ENCODE measurements at places on chromosomes 2 and 18.
A peak's percentile ranks its signal among the peaks of the same experiment; 100 is the strongest.

DNA sequence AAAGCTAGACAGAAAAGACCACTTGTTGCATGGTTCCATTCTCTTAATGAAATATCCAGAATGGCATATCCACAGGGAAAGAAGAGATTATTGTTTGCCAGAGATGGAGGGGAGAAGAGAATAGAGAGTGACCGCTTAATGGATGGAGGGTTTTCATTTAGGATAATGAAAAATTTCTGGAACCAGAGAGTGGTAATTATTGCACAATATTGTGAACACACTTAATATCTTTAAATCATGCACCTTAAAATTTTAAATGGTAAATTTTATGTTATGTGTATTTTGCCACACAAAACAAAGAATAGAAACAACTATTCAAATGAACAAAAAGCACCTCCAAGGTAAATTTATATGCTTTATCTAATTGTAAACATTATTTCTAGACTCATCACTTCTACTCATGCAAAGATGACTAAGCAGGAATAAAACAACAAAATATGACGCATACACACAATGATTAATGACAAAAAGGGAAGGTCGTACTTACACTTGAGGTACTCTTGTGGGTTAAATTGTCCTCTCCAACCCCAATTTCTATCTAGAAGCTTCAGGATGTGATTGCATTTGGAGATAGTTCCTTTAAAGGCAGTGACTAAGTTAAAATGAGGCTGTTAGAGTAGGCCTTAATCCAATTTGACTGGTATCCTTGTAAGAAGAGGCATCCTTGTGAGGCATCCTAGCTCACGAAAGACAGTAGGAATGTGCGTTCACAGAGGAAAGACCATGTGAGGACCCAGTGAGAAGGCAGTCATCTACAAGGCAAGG, 18.7 kb upstream of the DHRS9 start:
- DNase-seq: no peak

DNA sequence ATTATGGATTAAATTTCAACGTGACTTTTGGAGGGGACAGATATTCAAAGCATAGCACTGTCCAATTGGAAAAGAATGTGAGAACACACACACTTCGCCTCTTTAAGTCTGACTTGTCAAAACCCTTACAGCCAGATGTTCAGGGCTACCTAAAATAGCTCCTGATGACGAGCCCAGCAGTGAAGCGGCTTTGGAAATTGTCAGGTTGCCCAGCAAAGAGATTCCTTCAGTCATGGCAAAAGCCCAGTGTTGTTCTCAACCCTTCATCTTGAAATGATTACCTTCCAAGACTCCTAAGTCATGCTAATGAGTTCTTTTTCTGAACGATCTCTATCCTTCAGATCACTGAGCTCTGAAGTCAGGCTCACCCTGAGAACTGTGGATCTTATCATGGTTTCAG, 436.6 kb downstream of the LRATD1 start:
- peak; percentile 73 for DNase-seq

DNA sequence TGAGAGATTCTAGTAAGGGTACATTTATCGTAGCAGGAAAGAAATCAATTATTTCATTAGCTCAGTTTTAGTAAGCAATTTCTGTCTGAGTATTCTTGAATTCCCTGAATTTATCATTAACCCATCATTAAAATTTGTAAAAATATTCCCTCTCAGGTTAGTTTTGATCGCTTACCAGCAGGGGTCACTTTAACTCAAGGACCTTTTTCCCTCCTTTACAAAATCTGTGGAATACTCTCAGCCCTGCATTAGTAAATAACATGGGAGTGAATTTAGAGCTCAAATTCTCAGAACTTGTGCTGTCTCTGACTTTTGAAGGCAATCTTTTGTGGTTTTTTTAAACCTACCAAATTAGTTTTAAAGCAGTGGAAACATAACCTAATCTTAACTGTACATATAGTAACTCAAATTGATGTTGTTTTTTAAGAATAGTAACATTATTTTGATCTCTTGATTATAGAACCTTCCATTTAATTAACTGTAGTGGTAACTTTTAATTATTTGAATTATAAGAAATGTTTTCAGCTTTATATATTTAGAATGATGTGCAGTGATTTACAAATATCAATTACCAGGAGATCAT, 97.2 kb downstream of the AGPS start:
- DNase-seq: peak; percentile 42

GRCh38 chr18:5513947-5514346, 29.9 kb downstream of the EPB41L3 start:
- DNase-seq: no peak
